ENCODE measurements at places on chromosomes 13 and 19. TPM values are rescaled to one million over a fixed set of nuclear protein-coding genes. Genes with fewer than 3 reads are reported as not detected.
A peak's percentile ranks its signal among the peaks of the same experiment; 100 is the strongest.

DNA sequence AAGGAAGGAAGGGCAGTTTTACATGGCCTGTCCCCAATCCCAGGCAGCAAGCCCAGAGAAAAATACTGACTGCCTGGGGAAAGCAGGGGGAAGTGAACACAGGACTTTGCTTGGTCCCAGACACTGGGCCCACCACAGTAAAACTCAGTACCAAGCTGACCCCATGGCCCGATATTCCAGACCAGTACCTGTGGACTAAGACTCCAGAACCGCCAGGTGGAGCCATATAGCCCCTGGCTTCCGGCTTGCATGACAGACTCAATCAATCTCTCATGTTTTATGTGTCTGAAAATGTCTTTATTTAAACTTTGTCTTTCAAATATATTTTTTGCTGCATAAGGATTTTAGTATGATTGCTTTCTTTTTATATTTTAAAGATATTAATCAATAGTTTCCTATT is 767.9 kb upstream of the SLITRK6 start:
- H3K36me3 ChIP-seq = no peaks in the 10 kb centered on the region
- H3K27ac ChIP-seq = no peak overlapping the region
- no peak for DNase-seq
- H3K4me1 ChIP-seq = no peaks in the 10 kb centered on the region
- H3K4me3 ChIP-seq = no peak overlapping the region

DNA sequence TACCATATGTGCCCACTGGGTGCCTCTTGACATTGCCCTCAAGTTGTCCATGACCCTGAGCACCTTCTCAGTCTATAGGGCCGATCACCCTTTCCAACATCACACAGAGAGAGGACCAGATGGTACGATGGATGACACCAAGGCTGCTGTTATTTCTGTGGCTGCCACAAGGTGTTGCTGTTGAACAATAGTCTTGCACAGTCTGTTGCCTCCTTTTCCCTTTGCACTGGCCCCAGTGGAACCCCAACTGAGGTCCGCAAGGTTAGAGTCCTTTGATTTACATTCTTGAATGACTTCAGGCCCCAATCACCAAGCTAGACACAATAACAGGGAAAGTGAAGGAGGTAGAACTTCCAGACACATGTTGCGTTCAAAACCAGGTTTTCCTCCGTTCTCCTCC is 52.0 kb downstream of the TINCR start:
- peaks cover 16% of the 10 kb centered on the region for H3K27me3 ChIP-seq
- H3K4me1 ChIP-seq = no peaks in the 10 kb centered on the region

GRCh38 chr13:92390217-92390616 is 836.4 kb upstream of the GPC6 start:
- H3K27me3 ChIP-seq = no peaks in the 10 kb centered on the region
- no peak overlapping the region for H3K27ac ChIP-seq
- H3K4me3 ChIP-seq = no peak overlapping the region
- no peaks in the 10 kb centered on the region for H3K4me1 ChIP-seq
- no peak for DNase-seq

DNA sequence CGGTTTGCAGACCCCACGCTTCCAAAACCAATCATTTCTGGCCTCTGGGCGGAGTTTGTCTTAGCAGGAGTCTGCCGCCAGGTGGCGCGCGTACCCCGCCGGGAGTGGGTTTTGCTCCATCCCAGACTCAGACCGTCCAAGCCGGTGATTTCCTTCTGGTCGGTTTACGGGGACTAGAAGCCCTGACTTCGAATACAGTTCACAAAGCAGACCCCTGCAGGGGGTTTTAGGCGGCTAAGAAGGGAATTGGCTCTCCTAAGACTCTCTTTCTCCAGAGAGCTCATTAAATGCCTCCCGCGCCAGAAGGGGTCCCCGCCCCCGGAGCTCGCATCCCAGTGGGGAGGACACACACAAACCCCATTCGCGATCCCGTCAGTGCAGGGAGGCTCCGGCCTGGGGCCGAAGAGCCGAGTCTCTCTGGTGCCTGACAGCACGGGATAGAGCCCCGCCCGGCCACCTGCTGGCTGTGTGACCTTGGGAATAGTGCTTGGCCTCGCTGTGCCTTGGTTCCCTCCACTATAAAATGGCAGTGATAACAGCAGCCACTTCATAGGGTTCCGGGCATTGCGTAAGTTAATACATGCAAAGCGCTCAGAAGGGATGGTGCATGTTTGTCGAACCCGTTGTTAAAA is 8.6 kb upstream of the NUP62 start:
- peaks cover 8% of the 10 kb centered on the region for H3K36me3 ChIP-seq
- peak overlapping the region; percentile 70 for H3K4me3 ChIP-seq
- H3K4me1 ChIP-seq = no peaks in the 10 kb centered on the region
- no peak overlapping the region for H3K27ac ChIP-seq
- peak; percentile 45 for DNase-seq

DNA sequence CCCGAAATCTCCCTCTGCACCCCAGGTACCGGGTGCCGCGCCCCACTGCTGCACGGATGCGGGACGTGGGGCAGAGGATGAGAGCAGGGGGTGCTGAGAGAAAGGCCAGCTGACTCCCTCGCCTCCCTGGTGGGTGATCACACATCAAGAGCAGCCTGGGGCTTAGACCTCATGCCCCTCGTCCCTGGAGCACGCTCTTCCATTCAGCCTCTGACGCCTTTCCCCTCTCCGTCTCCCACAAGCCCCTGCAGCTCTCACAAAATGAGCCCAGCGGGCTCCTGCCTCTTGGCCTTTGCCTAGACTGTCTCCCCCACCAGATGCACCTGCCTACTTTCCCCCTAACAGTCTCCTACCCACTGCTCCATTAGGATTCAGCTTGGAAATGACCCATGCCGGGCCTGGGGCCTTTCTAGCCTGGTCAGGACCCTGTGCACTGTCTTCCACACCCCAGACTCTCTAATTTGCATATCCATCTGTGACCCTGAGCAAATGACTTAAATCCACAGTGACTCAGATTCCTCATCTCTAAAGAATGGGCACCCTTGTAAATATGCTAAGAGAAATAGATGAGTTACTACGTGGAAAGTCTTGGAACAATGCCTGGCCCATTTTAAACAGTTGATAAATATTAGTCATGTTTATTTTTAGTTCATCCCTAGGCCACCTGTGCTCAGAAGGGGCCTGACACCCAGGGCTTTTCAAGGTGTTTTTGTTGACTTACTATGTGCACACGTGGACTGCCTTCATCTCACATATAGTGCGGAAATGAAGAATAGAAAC is 582 bp upstream of the PTPRH start:
- H3K27ac ChIP-seq = peak overlapping the region; percentile 84
- H3K36me3 ChIP-seq = peaks cover 5% of the 10 kb centered on the region
- peaks cover 3% of the 10 kb centered on the region for H3K27me3 ChIP-seq
- H3K4me3 ChIP-seq = peak overlapping the region; percentile 20
- DNase-seq = peak; percentile 96

- H3K27me3 ChIP-seq = peaks cover 1% of the 10 kb centered on the region
- 0 out of 2 replicates have a peak overlapping the region, but pooled peaks have one; percentile 0 for H3K4me3 ChIP-seq
- H3K4me1 ChIP-seq = peaks cover 61% of the 10 kb centered on the region
- peaks cover 6% of the 10 kb centered on the region for H3K36me3 ChIP-seq
Observed at GRCh38 chr13:34346626-34347025, 528.7 kb downstream of the RFC3 start.

DNA sequence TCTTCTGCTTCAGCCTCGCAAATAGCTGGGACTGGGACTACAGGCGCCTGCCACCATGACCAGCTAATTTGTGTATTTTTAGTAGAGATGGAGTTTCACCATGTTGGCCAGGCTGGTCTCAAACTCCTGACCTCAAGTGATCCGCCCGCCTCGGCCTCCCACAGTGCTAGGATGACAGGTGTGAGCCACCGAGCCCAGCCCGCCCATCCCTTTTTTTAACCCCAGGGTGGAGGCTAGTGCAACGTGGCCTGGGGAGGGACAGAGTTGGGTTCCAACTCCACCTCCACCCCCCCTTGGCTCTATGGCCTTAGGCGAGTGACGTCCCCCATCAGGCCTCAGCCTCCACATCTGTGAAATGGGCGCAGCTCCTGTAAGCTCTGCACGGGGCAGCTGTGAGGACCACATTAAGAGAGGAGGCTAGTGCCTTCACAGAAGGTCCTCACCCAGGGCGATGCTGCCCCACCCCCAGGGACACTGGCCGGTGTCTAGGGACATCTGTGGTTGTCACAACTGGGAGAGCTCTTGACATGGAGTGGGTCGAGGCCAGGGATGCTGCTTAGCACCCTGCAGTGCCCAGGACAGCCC is 37.7 kb downstream of the SMIM24 start:
- H3K27ac ChIP-seq = no peak overlapping the region
- H3K4me3 ChIP-seq = no peak overlapping the region
- DNase-seq = no peak
- H3K36me3 ChIP-seq = peaks cover 19% of the 10 kb centered on the region
- peaks cover 17% of the 10 kb centered on the region for H3K4me1 ChIP-seq

DNA sequence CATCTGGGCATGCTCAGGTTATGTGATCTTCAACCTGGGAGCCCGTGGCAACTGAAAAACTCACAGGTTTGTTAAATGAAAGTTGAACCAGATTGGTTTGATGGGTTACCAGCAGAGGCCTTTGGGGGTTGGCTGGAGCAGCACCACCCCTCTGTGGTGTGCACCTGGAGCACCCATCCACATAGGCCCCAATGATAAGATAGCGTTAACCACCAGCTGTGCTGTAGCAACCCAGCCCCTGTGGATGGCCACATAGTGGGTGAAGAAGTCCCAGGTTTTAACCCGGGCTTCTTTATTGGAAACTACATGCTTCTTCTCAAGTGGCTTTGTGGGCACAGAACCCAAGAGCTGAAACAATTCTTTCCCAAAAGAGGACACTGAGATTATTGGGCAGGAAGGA is 22.6 kb upstream of the MTIF3 start:
- peaks cover 38% of the 10 kb centered on the region for H3K27me3 ChIP-seq
- peaks cover 9% of the 10 kb centered on the region for H3K4me1 ChIP-seq
- no peaks in the 10 kb centered on the region for H3K36me3 ChIP-seq
- no peak overlapping the region for H3K27ac ChIP-seq
- no peak for DNase-seq

- H3K4me3 ChIP-seq = no peak overlapping the region
- H3K4me1 ChIP-seq = peaks cover 20% of the 10 kb centered on the region
- no peak for DNase-seq
Observed at GRCh38 chr13:36358175-36358718, 12.1 kb upstream of the SPART start.

ZNF528 gene
- 11.8 TPM for total RNA-seq

LILRB5 gene
- not detected for total RNA-seq

PCDH17 gene
- not detected for total RNA-seq

FCGBP gene
- 0.60 TPM for total RNA-seq

LILRA6 gene
- total RNA-seq = not detected

ZNF134 gene
- total RNA-seq = 15.2 TPM

NBEA gene
- total RNA-seq = 6.8 TPM

GPR183 gene
- not detected for total RNA-seq
